Activated T-cell treated with anti-CD3 and anti-CD28 coated beads, Interleukin-2, amount 50 U/mL, for 48 hours (primary cell): ENCODE measurements at places on chromosomes 4 and X.

DNA sequence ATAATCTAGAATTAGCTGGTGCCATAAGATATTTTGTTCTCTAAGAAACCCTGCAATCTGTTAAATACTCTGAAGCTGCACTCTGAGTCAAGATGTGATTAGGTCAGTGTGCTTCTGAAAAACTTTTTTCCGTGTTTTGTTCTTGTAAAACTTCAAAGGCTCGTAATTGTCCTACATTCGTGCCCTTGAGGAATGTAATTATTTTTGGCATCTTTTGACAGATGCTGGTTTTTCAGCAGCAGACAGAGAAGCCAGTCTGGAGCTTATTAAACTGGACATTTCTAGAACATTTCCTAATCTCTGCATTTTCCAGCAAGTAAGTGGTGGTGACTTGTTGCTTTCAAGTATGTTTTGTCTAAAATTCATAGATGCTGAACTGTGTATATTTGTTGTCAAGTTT is 36.8 kb upstream of the TADA2B start:
- no peak for DNase-seq

- no peak for DNase-seq
Observed at GRCh38 chr4:20839957-20840356, 139.7 kb downstream of the PACRGL start.

DNA sequence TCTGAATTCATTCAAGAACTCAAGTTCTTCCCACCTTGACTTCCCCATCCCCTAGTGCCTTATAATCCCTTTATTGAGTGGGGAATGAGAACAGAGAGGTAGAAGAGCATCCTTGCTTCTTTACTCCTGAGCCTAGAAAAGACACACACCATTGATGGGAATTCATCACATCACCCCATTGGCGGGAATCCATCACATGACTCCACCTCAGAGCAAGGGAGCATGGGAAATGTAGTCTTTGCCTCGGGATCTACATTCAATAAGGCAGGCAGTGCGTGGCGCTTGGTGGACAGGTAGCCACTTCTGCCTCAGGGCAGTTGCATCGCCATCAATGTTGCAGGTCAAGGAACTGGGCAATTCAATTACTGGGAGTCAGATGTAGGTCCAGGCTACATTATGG is 50.7 kb downstream of the MXRA5 start:
- DNase-seq: peak; percentile 15

- DNase-seq: no peak
Observed at GRCh38 chr4:103443324-103443723, 245.2 kb upstream of the CENPE start.

GRCh38 chrX:132270021-132270420 is 50.8 kb upstream of the RAP2C start:
- no peak for DNase-seq

- no peak for DNase-seq
Observed at GRCh38 chr4:129738175-129738574, 642.2 kb downstream of the C4orf33 start.

- no peak for DNase-seq
Observed at GRCh38 chr4:8205749-8206611, 6.9 kb downstream of the SH3TC1 start.

GRCh38 chr4:8417071-8417614 is 23.4 kb downstream of the ACOX3 start:
- no peak for DNase-seq

- no peak for DNase-seq
Observed at GRCh38 chrX:134459683-134460004, 321 bp upstream of the HPRT1 start.

GRCh38 chr4:57270346-57270745 is 160.2 kb upstream of the IGFBP7 start:
- DNase-seq: no peak

DNA sequence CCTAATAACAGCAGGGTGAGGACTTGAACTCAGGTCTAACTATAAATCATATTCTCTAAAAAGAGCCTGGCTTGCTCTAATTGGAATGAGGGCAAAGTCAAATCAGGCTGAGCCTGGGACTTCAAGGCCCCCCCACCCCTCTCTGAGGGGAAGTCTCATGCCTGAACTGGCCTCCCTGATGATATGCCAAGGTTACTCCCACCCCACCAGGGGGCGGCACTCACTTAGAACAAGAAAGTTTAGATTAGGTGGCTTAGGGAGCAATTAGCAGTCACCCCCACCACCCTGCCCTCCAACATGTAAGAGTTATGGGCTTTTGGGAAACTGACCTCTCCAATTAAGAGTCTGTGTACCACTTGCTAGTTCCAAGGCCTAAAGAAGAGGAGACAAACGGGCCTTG is 2.7 kb downstream of the FOXO4 start:
- peak; percentile 84 for DNase-seq

DNA sequence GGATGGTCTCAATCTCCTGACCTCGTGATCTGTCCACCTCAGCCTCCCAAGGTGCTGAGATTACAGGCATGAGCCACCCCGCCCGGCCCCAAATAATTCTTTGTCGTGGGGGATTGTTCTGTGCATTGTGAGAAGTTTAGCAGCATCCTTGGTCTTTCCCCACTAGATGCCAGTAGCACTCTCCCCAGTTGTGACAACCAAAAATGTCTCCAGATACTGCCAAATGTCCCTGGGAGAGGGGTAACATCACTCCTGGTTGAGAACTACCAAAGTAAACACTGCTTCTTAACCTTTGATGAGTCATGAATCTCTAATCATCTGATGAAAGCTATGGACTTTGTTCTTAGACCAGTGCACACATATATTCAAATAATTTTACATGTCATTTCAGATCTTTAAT is 90.7 kb upstream of the BRS3 start:
- DNase-seq: no peak

- no peak for DNase-seq
Observed at GRCh38 chr4:120447774-120448173, 381.1 kb upstream of the MAD2L1 start.

GRCh38 chr4:5211282-5211839 is 160.1 kb downstream of the STK32B start:
- DNase-seq: no peak

DNA sequence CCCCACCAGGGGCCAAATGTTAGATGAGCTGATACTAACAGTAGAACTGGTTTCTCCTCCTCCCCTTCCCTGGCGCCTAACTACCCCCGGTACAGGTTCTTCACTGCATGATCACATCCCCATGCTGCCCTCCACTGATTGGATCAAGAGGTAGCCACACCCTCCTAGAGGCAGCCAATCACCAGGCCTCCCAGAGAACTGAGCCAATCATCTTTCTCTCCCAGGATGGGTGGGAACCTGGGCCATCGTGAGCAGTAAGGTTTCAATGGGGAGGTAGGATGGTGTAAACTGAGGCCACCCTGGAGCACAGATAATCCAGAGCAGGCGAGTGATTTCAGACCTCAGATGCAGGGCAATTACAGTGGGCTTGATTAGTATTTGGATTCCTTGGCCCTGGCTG is 64.2 kb downstream of the PPP2R2C start:
- no peak for DNase-seq

DNA sequence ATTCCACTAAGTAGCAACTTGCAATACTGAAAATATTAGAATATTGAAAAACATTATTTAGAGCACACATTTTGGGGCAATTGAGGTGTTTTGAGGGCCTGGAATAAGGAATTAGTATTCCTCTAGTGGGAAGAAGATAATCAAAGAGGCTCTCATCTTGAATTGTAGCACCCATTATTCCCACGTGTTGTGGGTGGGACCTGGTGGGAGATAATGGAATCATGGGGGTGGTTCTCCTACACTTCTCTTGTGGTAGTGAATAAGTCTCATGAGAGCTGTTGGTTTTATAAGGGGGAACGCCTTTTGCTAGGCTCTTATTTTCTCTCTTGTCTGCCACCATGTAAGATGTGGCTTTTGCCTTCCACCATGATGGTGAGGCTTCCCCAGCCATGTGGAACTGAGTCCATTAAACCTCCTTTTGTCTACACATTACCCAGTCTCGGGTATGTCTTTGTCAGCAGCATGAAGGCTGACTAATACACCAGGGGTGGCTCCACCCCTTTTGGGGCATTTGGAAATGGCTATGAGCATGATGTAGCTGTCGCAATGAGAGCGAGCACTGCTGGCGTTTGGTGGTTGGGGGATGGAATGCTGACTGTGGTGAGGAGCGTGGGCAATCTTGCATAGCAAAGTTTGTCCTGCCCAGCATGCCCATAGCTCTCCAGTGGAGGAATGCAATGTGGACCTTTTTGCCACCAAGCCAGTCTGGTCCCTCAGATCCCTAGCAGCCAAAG is 308.2 kb downstream of the FRMPD4 start:
- no peak for DNase-seq

GRCh38 chrX:125204681-125205132 is 115.0 kb upstream of the TEX13C start:
- DNase-seq: no peak

DNA sequence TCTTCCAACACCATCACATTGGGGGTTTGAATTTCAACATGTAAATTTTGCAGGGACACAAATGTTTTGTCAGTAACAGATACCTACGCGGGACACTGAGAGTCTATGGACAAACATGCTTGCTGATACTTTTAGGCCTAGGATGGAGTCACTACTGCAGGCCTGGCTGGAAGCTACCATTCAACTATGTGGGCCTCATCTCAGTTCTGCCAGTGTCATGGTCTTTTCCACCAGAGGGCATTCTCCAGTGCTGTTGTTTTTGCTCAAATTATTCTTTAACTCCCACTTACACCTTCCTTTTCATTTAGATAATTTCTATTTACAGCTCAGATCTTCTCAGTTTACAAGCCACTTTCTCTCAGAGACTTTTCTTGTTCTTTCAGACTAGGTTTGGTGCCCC is 7.0 kb upstream of the ANK2 start:
- DNase-seq: no peak

GRCh38 chrX:1453395-1453783 is 680 bp upstream of the ASMTL start:
- DNase-seq: no peak

DNA sequence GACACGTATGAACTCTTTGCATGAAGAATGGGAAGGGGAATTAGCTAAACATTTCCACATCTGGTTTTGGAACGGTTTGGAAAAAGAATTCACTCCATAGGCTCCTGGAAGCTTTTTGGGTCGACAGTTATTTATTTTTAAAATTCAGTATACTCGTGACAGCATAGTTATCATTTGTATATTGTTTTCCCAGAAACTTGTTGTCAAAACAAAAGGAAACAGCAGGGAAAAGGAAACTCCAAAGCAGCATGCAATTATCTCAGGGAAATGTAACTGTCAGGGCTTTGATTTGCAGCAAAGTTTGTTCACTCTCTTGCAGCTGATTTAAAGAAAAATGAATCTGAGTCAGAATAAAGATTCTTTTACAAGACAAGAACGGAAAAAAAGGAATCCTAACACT is 86.5 kb downstream of the PLAC1 start:
- DNase-seq: no peak

- no peak for DNase-seq
Observed at GRCh38 chrX:26376037-26376708, 160.2 kb downstream of the MAGEB5 start.

- no peak for DNase-seq
Observed at GRCh38 chr4:40916218-40916555, 166.4 kb downstream of the NSUN7 start.

GRCh38 chr4:75498041-75498440 is 16.2 kb downstream of the RCHY1 start:
- DNase-seq: no peak

GRCh38 chrX:5870238-5870637 is 358.4 kb downstream of the NLGN4X start:
- no peak for DNase-seq

DNA sequence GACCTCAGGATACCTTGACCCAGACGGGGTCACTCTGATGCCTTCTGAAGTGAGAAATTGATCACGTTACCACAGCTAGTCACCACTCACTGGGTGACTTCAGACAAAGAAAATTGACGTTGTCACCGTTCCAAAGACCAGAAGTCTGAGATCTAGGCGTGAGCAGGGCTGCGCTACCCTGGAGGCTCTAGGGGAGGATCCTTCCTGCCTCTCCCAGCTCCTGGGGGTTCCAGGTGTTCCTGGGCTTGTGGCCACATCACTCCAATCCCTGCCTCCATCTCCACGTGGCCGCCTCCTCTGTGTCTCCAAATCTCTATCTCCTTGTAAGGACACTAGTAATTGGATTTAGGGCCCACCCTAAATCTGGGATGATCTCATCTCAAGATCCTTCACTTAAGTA is 48.9 kb upstream of the CD99 start:
- no peak for DNase-seq

GRCh38 chr4:87423317-87424098 is 1.1 kb downstream of the NUDT9 start:
- DNase-seq: no peak

DNA sequence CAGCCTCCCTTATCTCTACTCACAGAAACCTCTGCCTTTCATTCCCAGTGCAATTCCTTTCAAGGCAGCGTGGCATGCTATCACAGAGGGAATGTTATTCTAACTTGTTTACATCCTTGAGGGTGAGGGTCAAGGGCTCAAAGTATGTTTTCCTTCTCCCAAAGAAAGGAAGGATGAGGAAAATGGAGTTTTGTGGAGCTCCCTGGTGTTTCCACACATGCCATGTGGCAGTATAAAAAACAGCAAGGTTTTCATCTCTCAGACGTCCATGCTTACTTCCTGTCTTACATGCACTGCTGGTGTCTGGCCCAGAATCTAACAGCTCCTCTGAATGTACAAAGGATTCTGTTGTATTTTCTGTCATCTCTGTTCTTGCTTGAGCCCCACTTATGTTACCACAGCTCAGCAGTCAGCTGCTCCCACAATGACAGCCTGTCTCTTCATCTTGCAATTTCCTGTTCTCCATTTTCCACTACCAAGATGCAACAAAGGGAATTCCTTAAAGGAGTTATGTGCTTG is 128.0 kb downstream of the SNCA start:
- no peak for DNase-seq

GRCh38 chr4:67746797-67747495 is 7.2 kb downstream of the GNRHR start:
- no peak for DNase-seq

DNA sequence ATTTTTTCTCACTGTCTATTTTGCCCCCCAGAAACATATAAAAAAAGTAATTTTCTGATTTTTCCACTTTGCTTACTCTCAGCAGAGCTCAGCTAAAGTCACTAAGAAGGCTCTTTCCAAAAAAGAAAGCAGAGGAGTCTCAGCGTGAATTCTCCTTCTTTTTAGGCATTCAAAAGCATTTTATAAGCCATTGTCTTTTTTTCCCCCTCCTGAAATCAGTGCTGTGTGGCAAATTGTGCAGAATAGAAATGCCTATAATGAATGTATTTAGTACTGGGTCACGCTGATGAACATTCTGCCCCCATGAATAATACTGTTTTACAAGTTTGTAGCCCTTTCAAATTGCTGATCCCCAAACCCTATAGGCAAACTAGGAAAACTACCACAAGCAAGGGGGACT is 1.6 kb upstream of the PCDH18 start:
- DNase-seq: no peak

GRCh38 chr4:109499513-109499912 is 60.5 kb upstream of the MCUB start:
- DNase-seq: no peak
